ENCODE measurements at places on chromosomes 7 and 10.

DNA sequence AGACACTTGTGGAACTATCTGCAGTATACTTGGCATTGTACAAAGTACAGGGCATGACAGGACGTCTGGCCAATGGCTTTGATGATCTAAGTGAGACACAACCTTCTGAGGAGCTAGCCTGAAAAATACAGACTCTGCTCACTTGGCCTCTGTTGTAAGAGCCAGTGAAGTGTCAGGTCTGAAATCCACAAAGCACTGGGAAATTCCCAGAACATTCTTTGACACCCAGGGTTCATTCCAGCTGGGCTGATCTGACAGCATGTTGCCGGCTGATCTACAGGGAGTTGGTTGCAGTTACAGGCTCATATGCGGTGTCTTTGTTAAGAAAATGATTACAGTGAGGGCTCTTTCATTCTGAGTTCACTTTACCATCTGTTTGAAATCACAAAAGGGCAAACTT is 354.6 kb downstream of the PHF14 start:
- no peak for DNase-seq

DNA sequence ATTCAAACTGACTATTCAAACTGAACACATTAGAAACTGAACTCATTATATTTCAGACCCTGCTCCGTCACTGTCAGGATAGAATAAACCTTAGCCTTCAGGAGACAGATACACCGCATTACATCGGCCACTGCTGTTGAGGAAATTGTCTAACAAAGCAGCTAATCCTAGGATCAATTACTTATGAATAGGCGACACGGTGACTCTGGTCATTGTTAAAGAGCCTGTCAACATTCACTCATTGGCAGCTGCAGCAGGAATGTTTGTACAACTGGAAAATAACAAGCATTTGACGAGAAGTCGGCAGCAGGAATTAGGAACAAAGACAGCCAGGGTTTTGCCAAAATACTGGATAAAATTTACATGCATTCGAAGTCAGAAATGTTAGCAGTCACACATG is 112.0 kb upstream of the MKX start:
- DNase-seq, result no peak

GRCh38 chr7:141593134-141593533 is 41.9 kb downstream of the AGK start:
- DNase-seq, result no peak

DNA sequence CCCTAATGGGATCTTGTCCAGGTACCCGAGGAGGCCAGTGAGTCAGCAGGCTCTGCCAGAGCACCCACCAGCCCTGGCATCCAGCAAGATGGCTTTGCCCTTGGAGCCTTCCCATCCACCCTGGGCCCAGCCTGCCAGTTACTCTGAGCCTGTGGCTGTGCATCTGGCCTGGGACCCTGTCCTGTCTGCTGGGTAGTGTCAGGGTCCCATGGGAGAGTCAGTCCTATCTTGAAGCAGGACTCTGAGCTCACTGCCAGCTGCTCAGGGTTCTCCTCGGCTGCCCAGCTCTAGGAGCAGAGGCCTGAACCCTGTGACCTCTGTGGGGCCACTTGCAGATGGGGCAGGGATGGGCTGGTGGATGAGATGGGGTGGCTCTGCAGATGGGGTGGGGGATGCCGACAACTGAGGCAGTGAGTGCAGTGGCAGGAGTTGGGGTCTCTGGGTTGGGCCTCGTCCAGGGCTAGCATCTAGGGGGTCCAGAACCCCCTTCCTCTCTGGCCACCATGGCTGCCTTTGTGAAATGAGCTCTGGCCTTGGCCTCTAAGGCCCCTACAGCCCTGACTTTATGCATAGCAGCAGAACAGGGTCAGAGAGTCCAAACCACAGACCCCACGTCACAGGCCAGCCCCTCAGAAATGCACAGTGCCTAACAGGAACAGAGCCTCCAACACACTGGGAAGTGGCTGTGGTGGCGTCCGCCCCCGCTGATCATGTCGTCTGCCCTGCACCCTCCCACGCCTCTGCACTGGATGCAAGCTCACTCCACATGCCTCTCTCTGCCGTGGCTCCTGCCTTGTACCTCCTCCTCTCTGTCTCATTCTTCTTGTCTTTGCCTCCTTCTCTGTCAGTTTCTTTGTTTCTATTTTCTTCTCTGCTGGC is 88.1 kb upstream of the RET start:
- DNase-seq, result no peak

- DNase-seq, result no peak
These were observed 94.9 kb downstream of the OAT start for GRCh38 chr10:124323806-124324205.

- no peak for DNase-seq
These were observed 195.7 kb upstream of the GPR26 start for GRCh38 chr10:123470336-123470921.

GRCh38 chr7:25014756-25015155 is 34.8 kb upstream of the OSBPL3 start:
- no peak for DNase-seq

GRCh38 chr10:89362929-89363328 is 14.9 kb upstream of the IFIT1B start:
- no peak for DNase-seq

- DNase-seq, result no peak
These were observed 108.8 kb downstream of the ADCY1 start for GRCh38 chr7:45682836-45683555.

DNA sequence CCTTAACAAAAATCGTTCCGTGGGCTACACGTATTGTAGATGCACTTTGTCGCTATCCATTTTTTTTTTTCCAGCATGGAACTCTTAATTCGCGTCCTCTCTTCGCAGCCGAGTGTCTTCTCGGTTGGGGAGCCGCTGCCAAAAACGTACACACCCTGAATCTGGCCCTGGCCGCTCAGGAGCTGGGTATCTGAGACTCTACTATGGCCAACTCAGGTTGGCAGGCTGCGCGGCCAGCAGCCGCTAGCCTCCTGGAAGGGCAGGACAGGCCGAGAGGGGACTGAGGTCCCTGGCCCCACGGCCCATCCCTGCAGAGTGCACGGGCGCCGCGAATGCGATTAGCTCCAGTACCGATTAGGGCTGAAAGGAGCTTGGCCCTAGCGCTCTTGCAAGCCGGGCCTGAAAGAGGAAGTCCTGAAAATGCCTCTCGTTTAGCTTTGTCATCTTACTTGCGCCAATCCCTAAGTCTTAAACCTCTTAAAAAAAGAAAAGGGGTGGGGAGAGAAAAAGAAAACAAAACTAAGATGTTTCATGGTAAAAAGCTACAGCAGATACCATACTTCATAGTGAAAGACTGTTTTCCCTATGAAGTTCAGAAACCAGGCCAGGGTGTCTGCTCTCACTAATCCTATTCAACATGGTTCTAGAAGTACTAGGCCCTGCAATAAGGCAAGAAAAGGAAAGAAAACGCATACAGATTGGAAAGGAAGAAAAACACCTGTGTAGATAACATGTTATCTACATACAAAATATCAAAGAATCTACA is 113.2 kb upstream of the RHEB start:
- no peak for DNase-seq

- no peak for DNase-seq
These were observed 170.9 kb downstream of the PARD3 start for GRCh38 chr10:34644224-34644623.

GRCh38 chr7:109926738-109927137 is 1164.2 kb upstream of the LRRN3 start:
- no peak for DNase-seq

DNA sequence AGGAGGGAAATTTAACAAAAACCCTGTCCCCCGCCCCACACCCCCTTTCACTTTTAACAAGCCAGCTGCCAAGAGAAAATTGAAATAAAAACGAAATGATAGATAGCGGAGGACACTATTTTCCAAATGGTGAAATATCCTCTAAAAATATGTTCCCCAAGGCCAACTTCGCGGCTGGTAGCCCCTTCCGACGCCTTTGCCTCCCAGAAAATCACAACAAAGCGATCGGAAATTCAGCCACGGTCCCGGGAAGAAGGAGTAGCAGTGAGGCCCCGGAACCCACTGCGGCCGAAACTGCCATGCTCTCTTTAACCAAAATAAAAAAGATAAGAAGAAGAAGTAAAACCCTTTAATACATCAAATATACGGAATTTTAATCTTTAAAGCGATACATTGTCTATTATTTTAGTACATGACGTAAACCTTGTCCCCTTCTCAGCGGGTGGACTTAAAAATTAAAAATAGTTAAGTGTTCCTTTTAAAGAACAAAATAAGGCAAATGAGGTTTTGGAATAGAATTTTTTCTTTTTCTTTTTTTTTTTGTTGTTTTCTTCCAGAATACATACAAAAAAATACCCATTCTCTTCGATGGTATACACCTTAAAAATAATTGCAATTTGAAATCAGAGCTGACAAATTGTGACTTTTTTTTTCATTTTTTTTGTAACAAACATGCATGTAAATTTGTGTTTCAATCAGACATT is 3.9 kb downstream of the ZNF503 start:
- DNase-seq, result no peak

DNA sequence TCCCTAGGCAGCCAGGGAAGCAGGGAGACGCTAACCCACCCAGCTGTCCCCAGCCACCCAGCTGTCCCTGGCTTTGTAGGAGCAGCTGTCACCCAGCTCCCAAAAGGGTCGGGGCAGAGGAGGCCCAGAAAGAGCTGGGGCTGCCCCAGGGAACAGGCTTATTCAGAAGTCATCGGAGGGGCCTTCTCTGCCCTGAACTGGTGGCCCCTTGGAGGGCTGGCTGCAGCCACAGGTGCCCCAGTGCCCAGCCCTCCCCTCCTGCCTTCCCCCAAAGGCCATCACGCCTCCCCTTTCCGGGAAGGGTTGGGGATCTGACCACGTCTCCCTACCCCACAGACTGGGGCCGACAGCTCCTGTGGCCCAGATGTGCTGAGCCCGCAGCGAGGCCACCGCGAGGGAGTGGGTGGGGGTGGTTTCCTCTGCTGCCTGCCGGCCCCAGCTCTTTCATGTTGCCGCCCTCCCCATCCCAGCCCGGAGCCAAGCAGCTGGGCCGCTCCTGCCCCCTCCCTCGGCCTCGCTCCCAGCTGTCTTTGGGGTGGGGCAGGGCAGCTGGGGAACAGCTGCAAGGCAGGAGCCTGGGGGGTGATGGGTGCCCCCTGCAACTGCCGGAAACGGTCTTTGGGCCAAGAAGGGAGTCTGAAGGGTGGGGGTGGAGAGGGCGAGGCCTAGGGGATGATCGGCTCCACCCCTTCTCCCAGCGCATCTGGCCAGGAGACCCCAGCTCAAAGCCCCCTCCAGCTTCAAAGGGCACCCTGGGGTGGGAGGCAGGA is 16.8 kb downstream of the TRIM8 start:
- no peak for DNase-seq

DNA sequence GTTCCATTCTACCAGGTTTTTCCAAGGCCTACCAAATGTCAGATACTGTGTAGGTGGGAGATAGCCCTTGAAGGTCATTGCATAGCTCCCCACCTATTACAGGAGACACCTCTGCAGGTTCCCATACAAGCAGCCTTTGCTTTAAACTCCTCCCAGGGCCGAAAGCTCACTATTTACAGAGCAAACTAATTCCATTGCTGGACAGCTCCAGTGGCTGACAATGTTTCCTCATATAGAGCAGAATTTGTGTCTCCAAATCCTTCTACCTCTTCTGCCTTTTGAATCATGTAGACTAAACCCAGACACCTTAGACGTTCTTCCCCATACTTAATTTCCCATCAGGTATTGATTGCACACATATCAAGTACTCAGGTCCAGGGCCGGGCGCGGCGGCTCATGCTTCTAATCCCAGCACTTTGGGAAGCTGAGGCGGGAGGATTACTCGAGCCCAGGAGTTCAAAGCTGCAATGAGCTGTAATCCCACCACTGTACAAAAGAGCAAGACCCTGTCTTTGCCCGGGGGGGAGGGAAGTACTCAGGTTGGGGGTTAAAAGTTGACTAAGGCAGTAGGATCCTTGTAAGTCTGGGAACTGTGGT is 2.1 kb downstream of the CNNM1 start:
- DNase-seq, result no peak

DNA sequence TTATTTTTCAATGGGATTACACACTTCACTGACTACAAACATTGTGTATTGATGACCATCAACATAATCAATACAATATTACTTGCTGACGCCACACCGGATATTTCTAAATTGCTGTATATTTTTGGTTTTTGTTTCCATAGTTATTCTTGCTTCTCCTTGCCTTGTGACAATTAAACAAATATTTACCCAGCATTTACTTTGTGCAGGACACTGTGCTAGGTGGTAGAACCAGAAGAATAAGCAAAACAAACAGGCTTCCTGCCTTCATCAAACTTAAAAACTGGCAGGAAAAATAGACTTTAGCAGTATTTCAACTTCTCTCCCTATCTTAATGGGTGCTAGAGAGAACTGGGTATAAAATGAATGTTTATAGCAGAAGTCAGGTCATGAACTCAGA is 50.6 kb downstream of the ZNF277 start:
- no peak for DNase-seq

- DNase-seq, result no peak
These were observed 642 bp upstream of the PRKG1 start for GRCh38 chr10:51073453-51074237.

DNA sequence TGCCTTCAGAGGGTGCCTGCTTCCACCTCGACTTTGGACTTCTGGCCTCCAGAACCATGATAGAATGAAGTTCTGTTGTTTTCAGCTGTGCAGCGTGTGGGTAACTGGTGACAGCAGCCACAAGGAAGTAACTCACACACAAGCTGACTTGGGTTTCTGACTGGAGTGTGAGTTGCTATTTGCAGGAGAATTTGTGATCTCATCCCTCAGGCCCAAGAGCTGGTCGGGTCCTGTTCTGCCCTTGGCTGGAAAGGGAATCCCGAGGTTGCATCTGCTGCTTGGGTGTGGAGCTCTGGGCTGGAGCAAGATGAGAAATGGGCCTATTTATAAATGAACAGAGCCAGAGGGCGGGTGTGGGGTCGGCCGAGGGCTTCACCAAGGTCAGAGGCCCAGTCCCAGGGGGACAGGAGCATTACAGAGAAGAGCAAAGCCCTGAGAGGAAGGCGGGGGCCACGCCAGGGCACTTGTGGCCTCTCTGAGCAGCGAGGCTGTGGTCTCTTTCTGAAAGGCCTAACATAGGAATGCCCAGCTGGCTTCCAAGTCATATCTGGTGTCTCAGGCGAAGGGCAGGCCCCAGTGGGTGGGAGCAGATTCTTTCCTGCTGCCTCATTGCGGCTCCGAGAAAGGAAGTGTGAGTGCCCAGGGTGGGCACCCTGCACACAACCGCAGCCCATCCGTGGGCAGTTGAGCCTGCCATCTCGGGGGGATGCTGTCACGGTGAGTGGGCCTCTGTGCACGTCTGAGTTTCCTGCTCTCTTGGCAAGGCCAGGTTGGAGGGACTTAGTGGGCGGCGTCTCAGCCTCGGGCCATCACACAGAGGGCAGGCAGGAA is 26.5 kb upstream of the C10orf71 start:
- DNase-seq, result no peak

DNA sequence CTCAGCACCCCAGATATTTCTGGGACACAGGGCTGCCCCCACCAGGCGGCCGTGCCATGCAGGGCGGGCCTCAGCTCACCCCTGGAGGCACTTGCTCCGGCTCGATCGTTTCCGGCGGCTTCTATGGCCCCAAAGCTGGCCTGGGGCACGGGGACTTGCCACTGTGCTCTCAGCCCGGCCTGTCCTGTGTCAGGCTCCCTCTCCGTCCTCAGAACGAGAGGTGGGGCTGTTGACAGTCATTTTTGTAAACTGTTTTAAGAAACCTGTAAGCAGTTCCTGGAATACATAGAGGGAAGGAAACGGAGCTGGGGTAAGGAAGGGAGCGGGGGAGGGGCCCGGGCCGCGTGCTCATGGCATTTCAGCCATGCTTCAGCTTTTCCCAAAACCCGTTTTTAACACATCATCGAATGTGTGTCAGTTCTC is 30.7 kb upstream of the PRKAR1B start:
- no peak for DNase-seq

All from stimulated activated CD4-positive, alpha-beta T cell treated with anti-CD3 and anti-CD28 coated beads, Interleukin-1b, Interleukin-23, amount 100 ng/mL, for 1 hour (primary cell).